GM23338 (cell line): ENCODE measurements at places on chromosomes 3 and 15. TPM values are rescaled to one million over a fixed set of nuclear protein-coding genes. Genes with fewer than 3 reads are reported as not detected.

The CCDC32 gene
- total RNA-seq = 15.4 and 16.9 TPM in 2 replicates

The TUSC7 gene
- not detected in 2 replicates for total RNA-seq

The ADAMTS17 gene
- 0.74 and 3.8 TPM in 2 replicates for total RNA-seq

The KCNMB3 gene
- total RNA-seq = 0.58 and 1.3 TPM in 2 replicates

The DNAH1 gene
- total RNA-seq = 0.35 and 1.8 TPM in 2 replicates

The ANKUB1 gene
- not detected in 2 replicates for total RNA-seq

The EHD4 gene
- total RNA-seq = 30.6 and 31.0 TPM in 2 replicates

The EXOG gene
- 7.9 and 11.3 TPM in 2 replicates for total RNA-seq

The DUOXA2 gene
- not detected in 2 replicates for total RNA-seq

The TMED3 gene
- total RNA-seq = 49.2 and 55.0 TPM in 2 replicates

The TMEM45A gene
- 6.5 and 7.0 TPM in 2 replicates for total RNA-seq

The MAN2C1 gene
- total RNA-seq = 129 and 131 TPM in 2 replicates

The DOCK3 gene
- total RNA-seq = 5.6 and 6.1 TPM in 2 replicates

The CCPG1 gene
- 8.6 and 11.1 TPM in 2 replicates for total RNA-seq

The LOXL1 gene
- total RNA-seq = 6.8 and 10.8 TPM in 2 replicates

The GOLGA6B gene
- not detected in 2 replicates for total RNA-seq

The FGF7 gene
- total RNA-seq = 0.03 TPM in 1 of 2 replicates, not detected in the other

The CHST13 gene
- total RNA-seq = 8.4 TPM in 2 replicates

The NANOGP8 gene
- total RNA-seq = 49.6 and 53.4 TPM in 2 replicates

The ZNF80 gene
- total RNA-seq = not detected in 2 replicates

The LRTM1 gene
- total RNA-seq = not detected in 2 replicates

The COL6A5 gene
- 0.03 TPM in 1 of 2 replicates, not detected in the other for total RNA-seq

The KBTBD12 gene
- 0.23 and 0.69 TPM in 2 replicates for total RNA-seq

The POPDC2 gene
- not detected in 2 replicates for total RNA-seq

The CGNL1 gene
- total RNA-seq = 57.8 and 58.0 TPM in 2 replicates

The SEC22A gene
- total RNA-seq = 24.1 and 26.7 TPM in 2 replicates

The SUCLG2 gene
- 39.0 and 42.4 TPM in 2 replicates for total RNA-seq

The TM4SF18 gene
- 1.0 and 1.6 TPM in 2 replicates for total RNA-seq

The ADAMTS7 gene
- total RNA-seq = 46.5 and 52.7 TPM in 2 replicates

The OXTR gene
- total RNA-seq = 7.8 and 9.3 TPM in 2 replicates

The DAG1 gene
- total RNA-seq = 152 and 167 TPM in 2 replicates

The TF gene
- 0.76 and 2.9 TPM in 2 replicates for total RNA-seq

The HDC gene
- not detected in 2 replicates for total RNA-seq

The TLR9 gene
- not detected in 2 replicates for total RNA-seq

The MKRN3 gene
- total RNA-seq = not detected in 2 replicates

The WNT5A gene
- total RNA-seq = 2.2 and 4.0 TPM in 2 replicates

The SPATA12 gene
- 0.10 TPM in 1 of 2 replicates, not detected in the other for total RNA-seq

The VGLL3 gene
- 4.5 and 7.3 TPM in 2 replicates for total RNA-seq

The ANKRD34C gene
- total RNA-seq = not detected in 2 replicates

The P2RY14 gene
- total RNA-seq = not detected in 2 replicates

The TPRG1 gene
- total RNA-seq = 0.35 and 1.7 TPM in 2 replicates

The ARL14 gene
- not detected in 2 replicates for total RNA-seq

The LINGO1 gene
- total RNA-seq = 52.0 and 63.1 TPM in 2 replicates

The WDR72 gene
- 1.9 and 2.1 TPM in 2 replicates for total RNA-seq

The SYNPR gene
- 0.38 and 2.6 TPM in 2 replicates for total RNA-seq

The CAMP gene
- total RNA-seq = not detected in 2 replicates
